ENCODE measurements at places on chromosomes 6 and 20.

DNA sequence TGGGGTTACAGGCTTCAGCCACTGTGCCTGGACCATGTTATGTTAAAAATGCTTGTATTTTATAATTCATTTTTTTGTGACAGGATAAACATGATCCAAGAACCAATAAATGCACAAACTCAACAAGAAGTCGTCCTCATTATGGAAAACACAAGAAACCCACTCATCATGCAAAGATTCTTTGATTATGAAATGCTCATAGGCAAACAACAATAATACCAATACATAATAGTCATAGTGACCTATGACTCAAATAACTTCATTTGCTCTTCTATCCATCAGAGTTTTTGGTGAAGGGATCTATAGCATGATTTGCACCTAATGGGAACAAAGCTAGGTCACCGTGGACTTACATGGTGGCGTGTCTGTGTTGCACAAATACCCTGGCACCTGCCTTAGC is 217.1 kb upstream of the THEMIS start:
- DNase-seq, result no peak

DNA sequence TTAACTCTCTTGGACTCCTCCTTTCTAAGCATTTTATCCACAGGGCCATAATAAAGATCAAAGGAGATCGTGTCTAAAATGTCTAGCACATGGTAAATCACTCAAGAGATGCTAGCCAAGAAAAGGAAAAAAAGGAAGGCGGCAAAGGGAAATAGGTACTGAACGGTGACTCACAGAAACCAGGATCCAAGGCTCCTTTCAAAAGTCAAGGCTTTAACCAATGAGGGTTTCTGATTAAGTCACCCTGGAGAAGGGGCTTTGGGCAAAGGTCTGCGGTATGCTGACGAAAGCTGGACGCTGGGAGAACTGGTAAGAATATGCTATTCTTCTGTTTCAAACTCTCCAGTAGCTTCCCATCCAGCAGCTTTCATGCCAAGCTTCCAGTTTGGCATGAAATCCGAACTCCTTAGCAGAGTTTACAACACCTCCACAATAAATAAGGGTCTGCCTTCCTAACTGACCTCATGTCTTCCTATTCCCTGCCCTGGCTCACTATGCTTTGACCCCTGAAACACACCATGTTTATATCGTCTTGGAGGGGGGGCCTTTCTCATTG is 1.0 kb downstream of the TOMM34 start:
- DNase-seq, result no peak

DNA sequence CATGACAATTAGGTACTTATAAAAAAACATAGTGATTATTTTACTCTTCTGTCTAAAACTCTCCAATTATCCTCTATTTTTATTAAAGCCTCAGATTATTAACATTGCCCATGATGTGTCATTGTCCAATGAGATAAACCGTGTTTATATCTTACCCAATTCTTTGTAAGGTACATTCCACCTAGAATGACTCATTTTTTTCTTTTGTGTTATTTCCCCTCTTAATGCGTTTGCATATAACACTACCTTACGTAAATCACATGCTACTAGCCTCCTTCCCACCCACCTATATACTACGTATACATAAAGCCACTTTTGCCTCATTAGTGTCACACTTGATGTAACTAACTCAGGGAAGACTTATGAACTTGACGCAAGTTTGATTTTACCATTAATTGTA is 336.3 kb upstream of the PTCHD4 start:
- DNase-seq, result no peak

- no peak for DNase-seq
Measured at GRCh38 chr20:23159947-23160318, 73.8 kb upstream of the CD93 start.

DNA sequence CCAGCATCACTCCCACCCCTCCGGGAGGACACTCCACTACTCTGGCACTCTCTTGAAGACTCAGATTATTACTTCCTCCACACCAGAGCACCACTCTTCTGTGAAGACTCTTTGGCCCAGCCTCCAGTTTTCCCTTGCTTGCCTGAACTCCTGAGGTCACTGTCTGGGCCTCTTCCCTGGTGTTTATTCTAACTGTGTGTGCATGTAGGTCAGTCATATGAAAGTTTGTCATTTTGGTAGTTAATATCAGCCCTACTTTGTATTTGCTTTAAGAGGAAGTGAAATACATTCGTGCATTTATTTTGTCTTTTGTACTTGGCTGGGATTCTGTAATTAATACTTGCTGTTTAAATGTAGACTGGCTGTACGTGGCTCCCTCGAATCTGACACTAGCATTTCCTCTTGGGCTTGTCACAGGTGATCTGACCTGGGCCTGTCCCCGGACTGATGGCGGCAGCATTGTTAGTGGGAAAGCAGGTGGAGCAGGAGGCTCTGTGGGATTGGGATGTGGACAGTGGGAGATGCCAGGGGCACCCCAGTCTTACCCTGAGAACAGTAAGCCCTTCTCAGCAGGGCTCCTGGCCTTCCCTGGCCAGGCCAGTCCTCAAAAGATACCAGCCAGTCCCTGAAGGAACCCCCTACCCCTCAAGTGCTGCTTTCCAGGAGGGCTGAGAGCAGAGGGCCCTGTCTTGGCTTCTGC is 350.5 kb downstream of the CDC5L start:
- no peak for DNase-seq

GRCh38 chr6:148818939-148819575 is 72.2 kb downstream of the UST start:
- DNase-seq, result no peak

- DNase-seq, result no peak
Measured at GRCh38 chr6:156773935-156774852, 3.0 kb upstream of the ARID1B start.

DNA sequence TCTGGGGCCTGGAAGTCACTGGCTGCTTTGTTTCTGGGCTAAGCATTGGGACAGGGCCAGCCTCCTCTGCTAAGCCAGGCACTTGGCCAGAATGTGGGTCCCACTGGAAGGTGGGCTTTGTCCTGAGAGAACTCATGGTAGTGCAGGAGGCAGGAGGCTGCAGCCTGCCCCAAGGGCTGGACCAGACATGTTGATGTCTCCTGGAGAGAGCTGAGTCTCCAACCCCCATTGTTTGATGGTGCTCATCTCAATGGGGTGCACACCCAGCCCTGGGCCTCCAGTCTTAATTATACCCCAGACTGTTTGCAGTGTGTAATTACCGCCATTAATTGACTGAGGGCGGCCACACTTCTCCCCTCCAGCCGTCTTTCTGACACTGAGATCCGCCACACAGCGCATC is 220.5 kb upstream of the PMEPA1 start:
- no peak for DNase-seq

DNA sequence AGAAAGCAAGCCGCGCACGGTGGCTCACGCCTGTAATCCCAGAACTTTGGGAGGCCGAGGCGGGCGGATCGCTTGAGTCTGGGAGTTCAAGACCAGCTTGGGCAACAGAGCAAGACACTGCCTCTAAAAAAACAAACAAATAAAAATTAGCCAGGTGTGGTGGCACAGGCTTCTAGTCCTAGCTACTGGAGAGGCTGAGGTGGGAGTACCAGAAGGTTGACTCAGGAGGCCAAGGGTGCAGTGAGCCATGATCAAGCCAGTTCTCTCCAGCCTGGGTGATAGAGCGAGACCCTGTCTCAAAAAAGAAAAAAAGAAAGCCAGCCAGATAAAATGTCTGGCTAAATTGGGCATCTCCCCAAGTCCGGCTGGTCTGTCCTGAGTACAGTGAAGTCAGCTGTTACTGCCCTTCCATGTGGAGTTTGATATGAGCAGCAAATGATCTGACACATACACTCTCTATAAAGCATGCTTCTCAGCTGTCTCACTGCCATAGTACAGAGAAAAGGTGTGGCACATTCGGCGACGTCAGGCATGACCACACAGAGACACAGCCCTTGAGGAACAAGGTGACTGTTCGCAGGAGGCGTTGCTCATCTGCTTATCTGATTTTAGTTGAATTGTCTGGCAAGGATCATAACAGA is 13.0 kb downstream of the CD83 start:
- no peak for DNase-seq

GRCh38 chr20:37260923-37261322 is 691 bp downstream of the GHRH start:
- DNase-seq, result no peak

DNA sequence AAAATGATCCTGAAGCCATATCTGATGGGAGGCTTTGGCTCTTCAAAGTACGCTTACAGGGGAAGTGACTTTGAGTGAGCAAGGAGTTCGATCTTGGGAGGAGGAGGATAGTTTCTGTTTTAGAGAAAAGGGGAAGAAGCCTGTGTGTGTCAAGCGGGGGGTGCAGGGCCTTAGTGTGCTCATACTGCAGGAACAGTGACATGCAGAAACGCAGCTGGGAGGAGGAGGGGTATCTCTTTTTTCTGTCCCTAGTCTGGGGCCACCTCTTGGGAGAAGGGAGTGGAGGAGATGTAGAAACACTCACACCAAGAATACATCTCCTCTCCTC is 19.8 kb downstream of the SIRPD start:
- DNase-seq, result no peak

DNA sequence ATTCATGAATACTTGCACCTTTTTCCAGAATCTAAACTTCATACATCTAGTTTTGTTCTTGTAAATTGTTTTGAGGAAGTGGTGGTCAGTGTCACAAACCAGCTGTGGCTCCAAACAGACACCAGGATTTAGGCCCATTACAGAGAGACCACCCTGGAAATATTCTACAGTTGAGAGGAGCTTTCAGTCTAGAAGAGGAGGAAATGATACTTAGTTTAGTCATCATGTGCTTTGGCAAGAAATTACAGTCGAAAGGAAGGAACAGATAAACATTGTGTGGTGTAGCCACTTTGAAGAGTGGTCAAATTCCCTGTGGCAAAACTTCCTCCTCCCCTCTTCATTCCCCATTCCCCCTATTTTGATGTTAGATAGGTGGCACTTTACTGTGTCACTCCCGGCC is 15.7 kb downstream of the DCBLD1 start:
- DNase-seq, result no peak

DNA sequence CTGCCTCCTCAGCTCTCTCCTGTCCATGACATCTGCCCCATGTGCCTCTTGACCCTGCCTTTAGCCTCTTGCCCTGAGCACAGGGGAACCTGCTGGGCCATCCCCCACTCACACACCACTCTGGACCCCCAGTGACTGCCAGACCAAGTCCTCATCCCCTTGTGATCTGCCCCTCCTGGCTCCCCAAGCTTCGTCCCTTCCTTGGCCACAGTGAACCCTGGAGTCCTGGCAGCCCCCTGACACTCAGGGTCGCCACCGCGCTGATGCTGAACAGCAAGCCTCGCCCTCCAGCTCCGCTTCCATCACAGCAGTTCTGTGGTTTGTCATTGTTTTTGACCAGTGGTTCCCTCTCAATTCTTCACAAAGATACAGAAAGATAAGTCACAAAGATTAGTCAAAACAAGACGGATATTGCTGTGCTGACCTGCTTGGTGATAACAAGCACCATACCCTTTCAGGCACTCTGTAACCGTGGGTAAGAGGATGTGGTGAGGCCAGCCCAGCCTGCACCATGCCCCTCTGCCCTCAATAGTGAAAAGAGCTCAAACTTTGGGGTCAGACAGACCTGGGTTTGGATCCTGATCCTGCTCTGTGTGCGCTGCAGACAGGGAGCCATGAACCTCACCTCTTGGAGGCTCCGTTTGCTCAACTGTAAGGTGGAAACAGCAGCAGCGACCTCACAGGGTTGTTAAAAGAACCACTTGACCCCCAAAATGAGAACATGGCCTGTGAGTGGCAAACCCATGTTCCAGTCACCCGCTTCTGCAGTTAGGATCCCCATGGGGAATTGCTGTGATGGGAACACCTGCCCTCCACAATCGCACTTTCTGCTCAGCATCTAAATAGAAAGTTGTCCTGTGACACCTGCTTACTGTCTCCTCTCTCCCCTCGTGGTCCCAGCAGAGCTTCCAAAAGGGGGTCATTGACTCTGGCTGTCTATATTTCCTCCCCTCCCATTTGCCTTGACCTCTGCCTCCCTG is 114.5 kb downstream of the TOX2 start:
- DNase-seq, result no peak

DNA sequence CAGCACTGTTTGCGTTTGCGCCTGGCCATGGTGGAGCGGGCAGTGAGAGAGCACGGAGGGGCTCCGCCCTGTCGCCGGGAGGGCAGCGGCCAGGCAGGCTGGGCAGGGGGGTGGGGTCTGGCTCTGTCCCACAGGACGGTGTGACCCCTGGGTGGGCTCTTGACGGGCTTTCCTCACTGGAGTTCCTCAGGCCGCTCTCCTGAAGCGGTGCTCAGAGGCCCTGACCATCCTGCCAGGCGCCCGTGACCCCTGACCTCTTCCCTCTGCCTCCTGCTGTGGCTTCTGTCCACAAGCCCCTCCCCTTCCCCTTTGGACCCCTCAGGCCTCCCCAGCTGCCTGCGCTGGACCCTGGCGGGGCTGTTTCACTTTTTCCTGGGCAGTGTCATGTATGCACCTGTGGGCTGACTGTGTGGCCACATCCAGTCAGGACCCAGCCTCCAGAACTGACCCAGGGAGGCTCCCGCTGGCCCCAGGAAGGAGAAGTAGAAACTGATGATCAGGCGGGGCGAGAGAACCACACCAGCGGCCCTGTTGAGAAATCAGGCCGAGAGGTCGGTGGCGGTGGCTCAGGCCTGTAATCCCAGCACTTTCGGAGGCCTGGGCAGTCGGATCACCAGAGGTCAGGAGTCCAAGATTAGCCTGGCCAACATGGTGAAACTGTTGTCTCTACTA is 1.2 kb downstream of the OGFR start:
- DNase-seq, result no peak

DNA sequence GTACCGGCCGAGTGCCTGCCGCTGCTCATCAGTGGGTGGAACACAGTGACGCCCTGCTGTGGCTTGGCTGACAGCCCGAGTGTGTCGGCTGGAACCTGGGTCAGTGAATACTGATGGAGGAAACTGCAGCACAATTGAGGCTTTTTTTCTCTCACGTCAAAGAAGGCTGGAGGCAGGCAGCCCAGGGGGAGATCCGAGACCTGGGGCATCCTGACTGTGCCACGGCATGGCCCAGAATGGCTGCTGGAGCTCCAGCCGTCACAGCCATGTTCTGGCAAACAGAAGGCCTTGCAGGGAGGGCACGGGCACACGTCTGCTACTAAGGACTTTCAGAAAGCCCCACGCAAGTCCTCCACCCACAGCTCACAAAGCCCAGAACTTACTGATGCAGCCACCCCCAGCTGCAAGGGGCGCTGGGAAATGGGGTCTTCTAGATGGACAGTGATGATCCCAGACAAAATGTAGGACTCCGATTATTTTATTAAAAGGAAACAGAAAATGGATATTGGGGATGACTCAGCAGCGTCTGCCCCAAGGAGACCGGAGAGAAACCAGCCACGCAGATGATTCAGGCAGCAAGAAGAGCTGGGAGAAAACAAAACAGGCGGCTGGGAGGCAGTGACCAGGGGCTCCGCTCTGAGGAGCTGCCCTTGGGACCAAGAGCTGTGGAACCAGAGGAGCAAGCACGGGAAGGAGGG is 140.0 kb downstream of the TAF4 start:
- no peak for DNase-seq

GRCh38 chr6:157831424-157832249 is 8.6 kb downstream of the SNX9 start:
- DNase-seq, result no peak
